ENCODE measurements at places on chromosomes 12 and 14. TPM values are rescaled to one million over a fixed set of nuclear protein-coding genes. Genes with fewer than 3 reads are reported as not detected.

DNA sequence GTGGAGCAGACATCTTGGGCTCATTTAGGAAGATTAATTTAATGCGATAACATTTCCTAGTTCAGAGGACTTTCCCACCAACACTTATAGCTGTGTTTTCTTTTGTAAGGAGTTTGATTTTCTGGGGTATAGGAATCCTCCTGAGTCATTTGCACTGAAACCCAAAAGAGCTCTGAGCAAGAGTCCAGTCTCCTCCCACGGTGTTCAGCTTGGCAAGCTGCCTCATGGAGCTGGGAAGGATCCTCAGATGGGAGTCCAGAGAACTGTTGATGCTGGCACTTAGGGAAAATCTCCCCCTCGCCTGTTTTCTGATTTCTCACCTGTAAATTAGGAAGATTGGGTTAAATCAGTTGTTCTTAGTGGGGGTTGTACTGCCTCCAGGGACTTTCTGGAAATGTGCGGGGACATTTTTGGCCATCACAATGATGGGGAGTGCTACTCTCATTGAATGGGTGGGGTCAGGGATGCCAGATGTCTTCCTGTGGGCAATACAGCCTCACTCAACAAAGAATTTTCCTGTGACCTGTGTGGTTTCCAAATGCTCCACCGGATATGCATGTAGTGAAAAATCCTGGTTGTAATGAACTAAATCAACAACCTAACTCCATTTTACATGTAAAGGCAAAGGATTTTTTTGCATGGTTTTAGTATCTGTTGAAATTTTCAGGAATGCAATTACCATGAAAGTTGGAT lies 150.6 kb downstream of the ADCK1 start:
- DNase-seq = no peak

DNA sequence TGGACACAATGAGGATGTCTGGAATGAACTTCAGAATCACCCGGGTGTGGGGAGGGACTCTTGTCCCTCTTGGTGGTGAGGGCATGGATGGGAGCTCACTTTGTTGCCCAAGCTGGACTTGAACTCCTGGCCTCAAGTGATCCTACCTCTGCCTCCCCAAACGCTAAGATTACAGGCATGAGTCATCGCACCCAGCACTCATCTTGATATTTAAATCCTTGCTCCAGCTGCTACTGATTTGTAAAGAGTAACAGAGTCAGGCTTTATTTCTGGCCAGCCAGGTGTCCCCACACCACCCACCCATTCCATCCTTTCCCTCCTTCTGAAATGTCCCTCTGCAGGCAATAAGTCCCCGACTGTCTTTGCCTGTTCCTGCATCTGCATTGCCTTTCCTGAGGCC lies 4.9 kb downstream of the DDX54 start:
- DNase-seq = no peak

GRCh38 chr14:102320033-102320660 lies 601 bp downstream of the ZNF839 start:
- no peak for DNase-seq

- DNase-seq = no peak
These were observed 1.4 kb downstream of the C1RL start for GRCh38 chr12:7107636-7108002.

DNA sequence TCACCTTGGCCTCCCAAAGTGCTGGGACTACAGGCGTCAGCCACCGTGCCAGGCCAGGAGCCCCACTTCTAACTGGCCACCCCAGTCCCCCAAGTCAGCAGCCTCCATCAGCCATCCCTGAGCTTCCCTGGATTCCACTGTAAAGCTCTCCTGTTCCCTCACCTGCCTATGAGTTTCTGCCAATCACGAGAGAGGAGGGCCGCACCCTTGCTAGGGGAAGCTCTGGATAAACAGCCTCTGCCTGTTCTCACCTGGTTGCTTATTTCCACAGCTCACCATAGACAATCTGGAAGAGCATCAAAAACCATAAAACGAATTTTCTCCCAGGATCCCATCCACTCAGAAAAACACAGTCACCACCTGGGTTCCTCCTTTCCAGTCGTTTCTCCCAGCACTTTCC lies 5.0 kb downstream of the CDCA4 start:
- no peak for DNase-seq

NINJ2 gene
- total RNA-seq = 0.66 TPM

GRCh38 chr12:34396006-34396860 lies 373.9 kb downstream of the ALG10 start:
- no peak for DNase-seq

- DNase-seq = no peak
These were observed 72.6 kb downstream of the LRP6 start for GRCh38 chr12:12194206-12194605.

GRCh38 chr12:81329085-81329484 lies 251.2 kb downstream of the ACSS3 start:
- no peak for DNase-seq

DNA sequence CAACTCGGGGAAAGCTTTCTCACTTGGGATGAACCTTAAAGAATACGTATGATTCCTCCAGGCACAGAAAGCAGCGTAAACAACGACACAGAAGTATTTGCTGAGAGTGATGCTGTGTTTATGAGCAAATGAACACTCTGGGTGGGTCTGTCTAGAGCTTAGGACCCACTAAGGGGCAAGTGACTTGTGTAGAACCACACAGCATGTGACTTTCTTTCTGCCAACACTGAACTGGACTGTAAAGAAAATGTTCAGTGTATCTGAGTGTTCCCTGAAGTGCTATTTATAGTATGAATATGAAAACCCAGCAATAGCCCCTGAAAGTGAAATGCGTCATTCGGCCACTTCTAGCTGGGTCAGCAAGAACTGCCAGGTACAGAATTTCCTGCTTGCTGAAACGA lies 78.5 kb downstream of the ST8SIA1 start:
- DNase-seq = no peak

DNA sequence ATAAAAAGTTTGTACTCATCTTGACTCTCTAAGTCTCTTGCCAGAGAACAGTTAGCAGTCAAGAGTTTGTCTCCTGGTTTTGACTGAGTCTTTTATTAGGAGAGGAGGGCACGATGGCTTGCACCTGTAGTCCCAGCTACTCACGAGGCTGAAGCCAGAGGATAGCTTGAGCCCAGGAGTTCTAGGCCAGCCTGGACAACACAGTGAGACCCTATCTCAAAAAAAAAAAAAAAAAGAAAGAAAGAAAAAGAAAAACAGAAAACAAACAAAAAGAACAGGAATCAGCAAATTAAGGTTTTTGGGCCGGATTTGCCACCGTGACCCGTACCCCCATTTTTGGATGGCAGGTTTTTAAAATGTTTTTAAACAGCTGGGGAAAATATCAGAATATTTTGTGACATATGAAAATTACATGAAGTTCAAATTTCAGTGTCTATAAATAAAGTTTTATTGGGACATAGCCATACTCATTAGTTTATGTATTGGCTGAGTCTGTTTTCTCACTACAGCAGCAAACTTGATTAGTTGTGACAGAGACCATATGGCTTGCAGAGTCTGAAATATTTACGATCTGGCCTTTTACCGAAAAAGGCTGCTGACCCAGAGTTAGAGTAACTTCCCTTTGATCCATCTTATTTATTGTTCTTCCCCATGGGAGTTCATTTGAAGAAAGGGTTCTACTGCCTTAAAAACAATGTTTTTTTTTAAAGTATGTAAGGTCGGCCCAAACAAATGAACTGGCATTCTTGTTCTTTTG lies 31.2 kb downstream of the VEZT start:
- no peak for DNase-seq

DNA sequence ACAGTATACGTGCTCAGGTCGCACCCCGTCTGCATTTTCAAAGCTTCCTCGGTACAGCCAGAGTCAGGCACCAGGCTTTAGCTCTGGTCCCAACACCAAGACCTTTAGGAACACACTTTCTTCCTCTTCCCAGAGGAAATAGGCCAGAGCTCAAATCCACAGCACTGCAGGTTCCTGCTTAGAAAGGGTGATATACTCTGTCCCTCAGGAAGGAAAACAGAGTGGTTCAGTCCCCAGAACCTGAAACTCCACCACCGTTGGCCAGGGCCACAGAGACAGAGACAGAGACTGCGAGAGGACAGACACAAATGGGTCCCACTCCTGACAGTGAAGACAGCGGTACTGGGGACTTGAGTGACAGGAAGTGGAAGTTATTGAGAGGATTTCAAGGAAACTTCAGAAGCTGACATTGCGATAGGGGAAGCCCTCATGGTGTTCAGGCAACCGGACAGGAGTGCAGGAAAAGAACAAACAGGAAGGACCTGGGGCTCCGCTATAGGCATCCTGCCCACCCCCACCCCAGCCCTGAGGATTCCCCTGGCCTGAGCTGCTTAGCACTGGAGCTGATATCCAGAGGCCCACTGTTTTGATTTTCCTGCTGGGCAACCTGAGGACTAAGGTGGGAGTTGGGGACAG lies 5.5 kb upstream of the KRT8 start:
- no peak for DNase-seq

E2F7 gene
- 10.2 TPM for total RNA-seq

DNA sequence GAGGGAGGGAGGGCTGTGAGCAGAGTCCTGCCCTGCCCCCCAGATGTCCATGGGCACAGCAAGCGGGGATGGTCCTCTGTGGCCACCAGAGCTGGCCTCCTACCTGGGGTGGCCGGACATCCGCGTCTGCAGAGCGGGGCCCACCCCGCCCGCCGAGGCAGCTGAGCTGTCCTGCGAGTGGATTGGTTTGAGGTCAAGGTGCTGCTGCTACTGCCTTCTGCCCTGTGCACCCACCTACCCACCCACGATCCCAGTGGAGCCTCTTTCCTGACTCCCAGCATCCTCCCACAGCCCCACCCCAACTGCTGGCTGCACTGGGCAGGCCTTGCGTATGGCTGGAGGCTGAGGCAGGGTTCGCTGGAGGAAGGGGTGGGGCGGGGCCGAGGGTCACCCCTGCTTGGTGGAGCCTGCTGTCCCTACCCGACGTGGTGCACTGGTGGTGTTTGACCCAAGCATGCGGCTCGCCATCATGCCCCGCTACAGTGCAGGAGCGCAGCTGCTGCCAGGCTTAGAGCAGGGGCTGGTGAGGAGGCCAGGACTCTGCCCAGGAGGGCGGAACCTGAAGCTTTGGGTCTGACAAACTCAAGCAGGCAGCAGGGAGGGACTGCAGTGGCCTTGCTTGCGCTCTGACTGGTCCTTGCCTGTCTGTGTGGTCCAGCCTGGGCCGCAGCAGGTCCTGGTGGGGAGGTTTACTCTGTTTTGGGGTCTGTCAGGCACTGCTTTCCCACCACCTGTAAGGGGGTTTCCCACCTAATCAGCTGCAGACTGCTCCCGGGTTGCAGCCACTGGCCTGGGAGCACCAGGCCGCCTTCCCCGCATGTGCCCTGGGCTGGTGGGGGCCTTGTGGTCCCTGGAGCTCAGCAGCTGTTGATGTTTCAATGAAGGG lies 23.7 kb downstream of the CEP170B start:
- no peak for DNase-seq

- no peak for DNase-seq
These were observed 81.6 kb downstream of the MYF5 start for GRCh38 chr12:80798281-80798680.

DNA sequence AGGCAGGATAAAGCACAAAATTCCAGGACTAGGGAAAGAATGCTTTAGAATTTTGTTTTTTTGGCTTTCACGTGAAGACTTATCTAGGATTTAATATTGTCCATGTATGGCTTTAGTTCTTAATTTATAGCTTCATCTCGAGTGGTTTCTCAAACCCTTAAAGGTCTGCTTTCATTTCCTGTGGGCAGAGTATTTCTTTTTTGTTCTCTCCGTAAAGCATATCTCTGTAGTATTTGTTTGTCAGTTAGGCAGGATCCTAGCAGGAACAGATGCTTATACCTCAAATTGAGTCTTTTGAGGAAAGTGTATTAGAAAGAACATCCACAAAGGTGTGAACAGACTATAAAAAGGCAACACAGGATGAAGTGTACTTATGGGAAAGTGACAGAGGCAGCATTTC lies 697.1 kb upstream of the SEL1L start:
- no peak for DNase-seq

GRCh38 chr14:54976316-54976715 lies 50.6 kb downstream of the WDHD1 start:
- peak; percentile 39 for DNase-seq

DNA sequence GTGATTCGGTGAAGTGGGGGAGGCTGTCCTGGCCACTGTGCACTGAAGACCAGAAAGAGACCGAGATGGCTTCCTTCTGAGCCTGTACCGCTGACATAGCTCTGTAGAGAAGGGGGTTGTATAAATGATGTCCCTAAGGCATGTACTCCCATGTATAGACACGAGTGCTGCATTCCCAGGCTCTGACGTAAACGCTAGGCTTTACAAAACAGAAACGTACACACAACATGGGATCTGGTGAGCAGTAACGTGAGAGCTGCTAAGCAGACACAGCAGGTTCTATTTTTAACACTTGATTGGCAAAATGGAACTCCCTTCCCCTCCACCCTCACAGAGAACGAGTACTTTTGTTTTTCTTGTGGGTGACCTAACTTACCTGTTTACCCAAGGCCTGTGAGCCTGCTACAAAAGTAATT lies 35.9 kb downstream of the ACADS start:
- DNase-seq = no peak

DNA sequence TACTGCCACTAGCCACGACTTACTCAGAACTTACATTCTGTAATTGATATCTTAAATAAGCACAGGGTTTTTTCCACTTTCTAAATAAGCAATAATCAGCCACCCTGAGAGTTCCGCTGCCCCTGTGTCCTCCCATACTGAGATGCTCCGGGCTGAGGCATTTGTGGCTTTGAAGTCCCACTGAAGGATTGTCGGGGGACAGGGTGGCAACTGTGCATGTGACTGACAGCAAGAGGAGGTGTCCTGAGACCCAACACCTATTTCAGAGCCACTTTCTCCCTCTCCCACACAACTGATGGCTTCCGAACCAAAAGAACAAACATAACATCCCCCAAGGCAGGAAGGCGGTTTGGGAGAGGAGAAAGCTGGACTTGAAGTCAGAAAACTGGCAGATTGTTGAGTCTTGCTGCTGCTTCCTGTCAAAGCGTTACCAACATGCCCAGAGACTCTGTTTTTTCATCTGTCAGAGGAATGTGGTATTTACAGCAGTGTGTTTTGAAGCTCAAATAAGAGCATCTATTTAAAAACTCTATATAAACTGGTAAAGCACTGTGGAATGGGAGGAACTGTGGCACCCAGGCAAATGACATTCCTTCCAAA lies 157.9 kb upstream of the FKBP4 start:
- no peak for DNase-seq

ZNF219 gene
- total RNA-seq = 3.9 TPM

- DNase-seq = no peak
These were observed 365.6 kb upstream of the TMPO start for GRCh38 chr12:98149691-98150210.

ENDOU gene
- not detected for total RNA-seq

SOAT2 gene
- total RNA-seq = not detected

Data from pulmonary artery endothelial cell (primary cell).